ENCODE measurements at places on chromosomes 5 and 9.
A peak's percentile ranks its signal among the peaks of the same experiment; 100 is the strongest.

DNA sequence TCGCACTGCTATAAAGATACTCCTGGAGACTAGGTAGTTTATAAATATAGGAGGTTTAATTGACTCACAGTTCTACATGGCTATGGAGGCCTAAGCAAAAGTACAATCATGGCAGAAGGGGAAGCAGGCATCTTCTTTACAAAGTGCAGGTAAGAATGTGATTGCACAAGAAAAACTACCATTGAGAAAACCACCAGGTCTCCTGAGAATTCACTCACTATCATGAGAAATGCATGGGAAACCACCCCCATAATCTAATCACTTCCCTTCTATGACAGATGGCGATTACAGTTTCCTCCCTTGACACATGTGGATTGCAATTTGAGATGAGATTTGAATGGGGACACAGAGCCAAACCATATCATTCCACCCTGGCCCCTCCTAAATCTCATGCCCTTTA lies 121.2 kb upstream of the ST8SIA4 start:
- DNase-seq: no peak

DNA sequence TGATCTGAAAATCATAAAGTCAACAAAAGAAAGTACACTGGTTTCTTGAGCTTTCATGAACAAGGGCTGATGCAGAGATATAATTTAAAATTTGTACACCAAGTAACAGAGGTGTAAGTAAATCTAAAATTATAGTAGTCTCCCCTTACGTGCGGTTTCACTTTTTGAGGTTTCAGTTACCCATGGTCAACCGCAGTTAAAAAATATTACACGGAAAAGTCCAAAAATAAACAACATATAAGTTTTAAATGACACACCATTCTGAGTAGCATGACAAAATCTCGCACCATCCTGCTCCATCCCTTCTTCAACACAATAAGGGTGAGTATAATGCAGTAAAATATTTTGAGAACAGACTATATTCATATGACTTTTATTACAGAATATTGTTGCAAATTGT lies 54.4 kb downstream of the AUH start:
- DNase-seq: no peak

DNA sequence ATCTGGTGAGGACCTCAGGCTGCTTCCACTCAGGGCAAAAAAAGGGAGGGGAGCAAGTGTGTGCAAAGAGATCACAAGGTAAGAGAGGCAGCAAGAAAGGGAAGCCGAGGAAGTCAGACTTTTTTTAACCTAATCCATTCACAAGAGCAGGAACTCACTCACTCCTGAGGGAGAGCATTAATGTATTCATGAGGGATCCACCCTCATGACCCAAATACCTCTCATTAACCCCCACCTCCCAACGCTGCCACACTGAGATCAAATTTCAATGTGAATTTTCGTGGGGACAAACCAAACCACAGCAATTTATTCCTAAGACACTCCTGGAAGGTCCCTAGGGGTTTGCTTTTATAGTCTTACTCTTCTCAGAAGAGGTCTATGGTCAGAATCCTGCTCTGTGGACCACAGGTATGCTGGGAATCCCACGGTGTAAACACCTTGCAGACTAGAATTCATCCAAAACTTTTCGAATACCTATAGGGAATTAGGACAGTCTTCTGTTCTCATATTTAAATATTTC lies 108.7 kb downstream of the HSD17B3 start:
- no peak for DNase-seq

DNA sequence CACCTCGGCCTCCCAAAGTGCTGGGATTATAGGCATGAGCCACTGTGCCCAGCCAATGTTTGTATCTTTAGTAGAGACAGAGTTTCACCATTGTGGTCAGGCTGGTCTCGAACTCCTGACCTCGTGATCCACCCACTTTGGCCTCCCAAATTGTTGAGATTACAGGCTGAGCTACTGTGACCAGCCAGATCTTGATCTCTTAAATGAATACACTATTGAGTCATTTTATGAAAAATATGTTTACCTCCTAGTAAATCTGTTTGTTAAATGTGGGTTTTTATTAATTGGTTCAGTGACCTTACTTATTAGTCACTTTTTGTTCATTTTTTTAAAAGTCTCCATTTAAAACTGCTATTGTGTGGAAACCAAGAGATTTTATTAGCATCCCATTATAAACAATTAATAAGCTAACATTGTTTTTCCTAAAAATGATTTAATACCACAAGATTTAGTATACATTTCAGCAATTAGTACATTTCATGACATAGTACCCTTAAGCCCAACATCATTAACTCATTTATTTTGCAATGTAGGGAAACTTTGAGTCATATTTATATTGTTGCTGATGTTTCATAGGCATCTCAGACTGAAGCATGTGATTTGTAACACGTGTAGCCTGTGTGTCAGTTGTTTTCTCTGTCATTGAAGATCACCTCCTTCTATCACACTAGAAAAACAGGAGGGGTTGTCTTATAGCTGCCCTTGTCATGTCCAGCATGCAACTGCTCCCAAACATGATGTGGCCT lies 261.2 kb downstream of the TAF11L14 start:
- DNase-seq: no peak

- peak; percentile 89 for DNase-seq
Observed at GRCh38 chr9:130578865-130579737, at the start of gene FUBP3. Gene FUBP3 (plus strand): TSS chr9:130579577. CDS start chr9:130579681, 104 bp downstream.

DNA sequence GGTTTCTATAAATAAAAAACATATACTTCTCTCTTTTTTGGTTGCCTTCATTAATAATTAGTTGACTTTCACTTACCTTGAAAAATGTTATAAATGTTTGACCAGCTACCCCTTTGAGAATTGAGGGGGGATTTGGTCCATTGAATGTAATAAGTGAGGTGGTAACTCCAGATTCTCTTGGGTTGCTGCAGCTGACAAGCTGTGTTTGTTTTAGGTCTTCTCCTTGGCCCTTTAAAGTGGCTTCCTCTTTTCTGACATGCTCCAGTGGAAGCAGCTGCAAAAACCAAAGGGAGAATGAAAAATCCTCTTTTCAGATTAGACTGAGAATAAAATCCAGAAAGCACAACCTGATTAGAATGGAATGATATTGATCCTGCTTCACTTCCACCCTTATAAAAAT lies 410.5 kb downstream of the TMEM38B start:
- no peak for DNase-seq

DNA sequence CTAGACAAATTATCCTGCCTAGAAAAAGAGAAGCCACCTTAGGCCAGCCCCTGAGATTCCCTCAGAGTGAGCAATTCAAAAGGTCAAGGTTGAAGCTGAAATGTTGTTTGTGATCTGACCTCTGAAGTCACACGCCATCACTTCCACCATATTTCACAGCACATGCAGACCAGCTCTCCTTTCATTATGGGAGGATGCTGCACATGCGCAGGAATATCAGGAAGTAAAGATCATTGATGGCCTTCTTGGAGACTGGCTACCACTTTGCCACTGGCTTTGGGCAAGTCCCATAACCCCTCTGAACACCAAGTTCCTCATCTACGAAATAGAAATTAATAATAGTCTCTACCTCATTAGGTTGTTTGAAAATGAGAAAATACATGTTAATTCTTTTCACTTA lies 39.5 kb downstream of the CDO1 start:
- DNase-seq: no peak

DNA sequence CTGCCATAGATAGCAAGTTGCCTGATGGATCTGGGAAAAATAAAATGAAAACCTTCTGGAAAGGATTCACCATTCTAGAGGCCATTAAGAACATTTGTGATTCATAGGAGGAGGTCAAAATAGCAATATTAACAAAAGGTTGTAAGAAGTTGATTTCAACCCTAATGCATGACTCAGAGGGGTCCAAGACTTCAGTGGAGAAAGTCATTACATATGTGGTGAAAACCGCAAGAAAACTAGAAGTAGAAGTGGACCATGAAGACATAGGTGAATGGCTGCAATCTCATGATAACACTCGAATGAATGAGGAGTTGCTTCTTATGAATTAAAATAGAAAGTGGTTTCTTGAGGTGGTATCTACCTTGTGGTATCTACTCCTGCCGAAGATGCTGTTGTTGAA lies 86.6 kb downstream of the GABRA1 start:
- no peak for DNase-seq

- peak; percentile 77 for DNase-seq
Observed at GRCh38 chr5:139294374-139295165, 1.0 kb downstream of the MATR3 start.

GRCh38 chr9:84647699-84648098 lies 21.8 kb upstream of the NTRK2 start:
- DNase-seq: no peak

GRCh38 chr9:87436716-87437115 lies 61.0 kb upstream of the DAPK1 start:
- DNase-seq: peak; percentile 67

DNA sequence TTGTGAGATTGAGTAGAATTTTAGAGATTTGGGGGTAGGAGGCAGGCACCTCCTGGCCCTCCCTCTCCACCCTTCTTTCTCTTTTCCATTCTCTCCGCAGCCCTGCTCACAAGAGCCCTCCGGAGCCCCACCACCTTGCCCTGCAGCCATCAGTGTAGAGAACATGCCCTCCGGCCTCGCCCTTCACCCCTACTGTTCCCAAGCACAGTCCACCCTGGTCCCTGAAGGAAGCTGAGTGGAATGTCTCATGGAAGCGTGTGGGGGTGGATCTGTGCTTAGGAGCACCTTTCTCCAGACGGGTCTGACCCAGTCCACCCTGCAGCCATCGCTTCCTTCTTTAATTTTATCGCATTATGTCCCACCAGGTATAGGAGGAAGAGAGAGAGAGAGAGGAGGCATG lies 267.1 kb downstream of the NSG2 start:
- DNase-seq: no peak

- no peak for DNase-seq
Observed at GRCh38 chr5:145633474-145633873, 201.7 kb downstream of the PRELID2 start.

GRCh38 chr5:176817841-176818377 lies 7.5 kb downstream of the UNC5A start:
- no peak for DNase-seq

DNA sequence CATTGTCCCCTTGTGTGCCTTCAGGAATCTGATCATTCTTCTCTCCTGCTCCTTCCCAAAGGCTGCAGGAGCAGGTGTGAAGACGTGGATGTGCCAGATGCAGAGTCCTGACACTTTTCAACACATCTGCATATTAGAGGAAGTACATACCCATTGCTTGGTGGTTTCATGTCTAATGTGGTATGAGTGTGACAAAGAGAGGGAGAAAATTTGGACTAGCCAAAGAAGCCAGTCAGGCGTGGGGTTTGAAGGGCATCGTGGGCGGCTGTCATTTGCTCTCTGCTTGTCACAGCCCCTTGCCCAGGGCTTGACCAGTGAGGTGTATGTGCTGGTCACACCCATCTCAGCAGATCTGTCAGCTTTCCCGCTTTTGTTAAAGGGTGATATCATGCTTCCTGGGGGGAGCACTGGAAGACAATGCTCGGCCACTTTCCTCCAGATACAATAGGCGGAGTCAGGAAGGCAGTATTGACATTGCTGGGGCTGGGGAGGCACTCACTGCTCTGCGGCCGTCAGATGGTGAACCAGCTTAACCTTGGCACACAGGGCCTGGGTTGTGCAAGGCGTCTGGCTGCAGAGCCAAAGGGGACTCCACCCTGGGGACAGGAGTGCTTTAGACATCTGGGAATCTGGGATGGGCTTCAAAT lies 8.6 kb downstream of the TEK start:
- peak; percentile 77 for DNase-seq

- no peak for DNase-seq
Observed at GRCh38 chr5:120955795-120956194, 491.7 kb downstream of the PRR16 start.

DNA sequence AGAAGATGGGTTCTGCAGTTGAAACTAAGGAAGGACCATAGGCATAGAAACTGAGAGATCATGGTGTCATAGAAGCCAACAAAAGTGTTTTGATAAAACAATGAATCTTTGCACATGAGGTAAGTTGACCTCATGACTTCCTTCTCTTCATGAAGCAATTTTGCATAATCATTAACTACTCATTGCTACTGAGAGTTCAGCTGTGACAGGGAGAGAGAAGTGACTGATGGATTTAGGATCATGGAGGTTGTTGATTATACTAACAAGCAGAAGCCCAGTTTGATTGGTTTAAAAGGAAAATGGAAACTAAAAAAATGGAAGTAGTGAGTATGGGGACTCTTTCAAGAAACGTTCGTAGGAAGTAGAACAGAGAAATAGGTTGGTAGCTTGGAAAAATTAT lies 51.2 kb downstream of the PARP8 start:
- DNase-seq: no peak

GRCh38 chr5:44361342-44362001 lies 27.7 kb downstream of the FGF10 start:
- DNase-seq: no peak

DNA sequence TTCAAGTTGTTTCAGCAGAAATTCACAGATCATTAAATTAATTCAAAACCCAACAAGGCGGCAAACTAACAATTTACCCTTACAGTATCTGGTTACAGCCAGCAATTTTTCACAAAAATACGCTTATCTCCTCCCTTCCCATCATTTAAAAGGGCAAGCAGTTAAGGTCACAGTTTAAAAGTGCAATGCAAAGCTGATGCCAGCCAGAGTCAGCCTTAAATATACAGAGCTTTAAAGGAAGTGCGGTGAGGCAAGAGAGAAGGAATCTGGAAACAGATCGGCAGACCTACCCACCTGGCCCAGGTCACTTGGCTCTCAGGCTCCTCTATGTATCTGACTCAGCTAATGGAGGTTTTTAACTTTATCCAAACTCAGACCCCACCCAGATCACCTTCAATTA lies 31.0 kb downstream of the EPB41L4A start:
- no peak for DNase-seq

DNA sequence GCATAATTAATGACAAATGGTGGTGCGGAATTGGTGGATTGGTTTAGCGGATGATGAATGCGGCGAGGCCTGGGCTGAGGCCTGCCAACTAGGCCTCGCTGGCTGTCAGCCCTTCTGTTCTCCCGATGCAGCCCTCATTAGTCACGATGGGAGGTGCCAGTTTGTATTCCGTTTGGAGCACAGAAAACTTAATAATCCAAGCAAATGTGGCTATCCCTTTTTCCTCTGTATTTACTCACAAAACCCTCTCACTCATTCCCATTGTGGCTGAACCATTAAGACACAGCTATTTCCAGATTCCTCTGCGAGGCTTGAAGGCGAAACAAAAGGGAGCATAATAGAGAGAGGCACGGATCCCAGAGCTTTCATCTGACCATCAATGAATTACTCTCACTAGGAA lies 114.3 kb downstream of the MVB12B start:
- DNase-seq: peak; percentile 79

DNA sequence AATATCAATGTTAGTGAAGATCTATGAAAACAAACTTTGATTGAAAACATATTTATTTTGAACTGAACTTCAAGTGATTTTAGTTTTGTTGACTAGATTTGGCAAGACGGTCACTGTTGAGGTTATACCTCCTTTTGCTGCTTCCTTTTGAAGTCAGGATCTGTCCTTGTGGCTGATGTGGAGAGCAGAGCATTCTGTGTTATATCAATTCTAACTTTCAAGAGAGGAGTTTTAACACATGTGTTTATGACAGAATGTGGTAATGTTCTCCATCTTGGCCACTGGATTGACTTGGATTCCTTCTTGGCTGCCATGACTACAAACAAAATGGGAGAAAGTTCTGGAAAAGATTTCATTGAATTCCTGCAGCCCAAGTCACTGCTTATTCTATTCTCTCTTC lies 104.0 kb upstream of the ACTBL2 start:
- no peak for DNase-seq
